ENCODE measurements at places on chromosomes 12 and 14.

DNA sequence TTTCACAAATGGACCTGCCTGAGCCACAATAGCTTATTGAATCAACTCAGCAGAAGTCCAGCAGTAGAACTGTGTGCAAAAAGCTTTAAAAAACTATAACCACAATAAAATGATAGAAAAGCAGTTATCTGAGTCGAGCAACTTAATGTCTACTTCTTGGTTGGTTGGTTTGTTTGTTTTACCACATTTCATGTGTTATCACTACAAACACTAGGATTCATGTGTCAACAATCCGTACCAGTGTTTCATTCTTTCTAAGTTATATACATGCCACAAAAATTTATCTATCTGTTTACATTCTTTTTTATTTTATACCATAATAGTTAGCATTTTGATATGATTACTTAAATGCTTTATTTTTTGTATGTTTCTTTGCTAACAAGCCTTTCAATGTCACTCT lies 339.0 kb downstream of the KCNH5 start:
- no peak for DNase-seq

DNA sequence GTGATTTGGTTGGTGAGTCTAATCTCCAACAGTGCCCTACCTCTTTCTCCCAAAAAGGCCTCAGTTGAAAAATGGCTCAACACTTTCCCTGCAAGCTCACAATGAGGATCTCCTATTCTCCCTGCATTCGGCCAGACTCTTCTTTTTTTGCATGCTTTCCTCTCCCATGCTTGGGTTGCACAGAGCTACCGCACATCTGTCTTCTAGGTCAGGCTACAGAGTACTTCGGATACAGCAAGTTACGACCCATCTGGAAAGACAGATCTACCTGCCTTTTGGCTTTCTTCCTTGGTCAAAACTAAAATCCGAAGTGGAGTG lies 305 bp upstream of the SLC16A7 start:
- DNase-seq = no peak

GRCh38 chr14:36652542-36653201 lies 9.0 kb upstream of the PAX9 start:
- DNase-seq = no peak

- DNase-seq = no peak
These were observed 330.2 kb downstream of the DPF3 start for GRCh38 chr14:72563676-72564075.

- no peak for DNase-seq
These were observed 85.0 kb downstream of the PTGER2 start for GRCh38 chr14:52399104-52399503.

- DNase-seq = no peak
These were observed 22.4 kb upstream of the LRRC10 start for GRCh38 chr12:69633061-69633460.

- DNase-seq = no peak
These were observed 10.8 kb downstream of the MTERF2 start for GRCh38 chr12:106975993-106976658.

All from nucleus accumbens (tissue), 56 donors.